ENCODE measurements at places on chromosomes 7 and 10. TPM values are rescaled to one million over a fixed set of nuclear protein-coding genes. Genes with fewer than 3 reads are reported as not detected.

DNA sequence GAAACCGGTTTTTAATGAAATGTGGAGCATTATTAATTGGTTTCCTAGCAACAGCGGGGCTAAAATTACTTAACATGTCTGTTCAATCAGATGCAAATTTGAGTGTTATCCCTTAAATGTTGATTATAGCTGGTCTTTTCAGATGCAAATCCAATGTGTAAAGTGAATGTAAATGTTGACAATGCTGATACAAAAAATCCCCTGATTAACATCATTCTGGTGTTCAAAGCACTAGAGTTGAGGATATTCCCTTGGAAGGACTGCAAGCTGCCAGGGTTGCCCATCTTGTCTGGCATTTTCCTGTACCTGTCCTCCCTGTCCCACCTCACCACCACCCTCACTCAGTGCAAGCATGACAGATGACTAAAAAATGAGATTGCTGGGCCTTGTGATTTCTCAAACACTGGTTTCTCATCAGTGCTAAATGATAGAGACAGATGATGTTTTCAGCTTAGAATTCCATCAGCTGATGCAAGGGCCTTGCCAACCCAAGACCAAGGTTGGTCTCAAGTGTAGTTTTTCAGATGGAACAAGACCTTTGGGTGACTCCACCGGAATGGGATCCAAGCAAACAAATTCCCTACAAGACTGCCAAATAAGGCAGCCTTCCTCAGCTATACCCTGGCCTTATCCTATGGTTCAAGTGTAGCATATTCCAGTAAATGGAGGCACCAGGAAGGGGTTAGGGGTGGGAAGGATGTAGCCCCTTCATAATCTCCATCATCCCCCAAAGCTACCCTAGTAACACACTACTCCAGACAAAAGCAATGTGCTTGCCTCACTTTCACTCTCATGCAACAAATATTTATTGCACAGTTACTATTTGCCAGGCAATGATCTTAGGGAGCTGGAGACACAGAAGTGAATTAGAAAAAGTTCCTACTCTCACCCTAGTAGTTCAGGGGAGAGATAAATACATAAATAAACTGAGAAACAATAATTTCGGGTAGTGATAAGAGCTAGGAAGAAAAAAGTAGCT is 54.9 kb downstream of the JAZF1 start:
- no peaks in the 10 kb centered on the region for H3K27me3 ChIP-seq
- H3K4me1 ChIP-seq: peaks cover 27% of the 10 kb centered on the region
- no peak overlapping the region for H3K4me3 ChIP-seq
- H3K36me3 ChIP-seq: peaks cover 6% of the 10 kb centered on the region
- H3K27ac ChIP-seq: no peak overlapping the region

DNA sequence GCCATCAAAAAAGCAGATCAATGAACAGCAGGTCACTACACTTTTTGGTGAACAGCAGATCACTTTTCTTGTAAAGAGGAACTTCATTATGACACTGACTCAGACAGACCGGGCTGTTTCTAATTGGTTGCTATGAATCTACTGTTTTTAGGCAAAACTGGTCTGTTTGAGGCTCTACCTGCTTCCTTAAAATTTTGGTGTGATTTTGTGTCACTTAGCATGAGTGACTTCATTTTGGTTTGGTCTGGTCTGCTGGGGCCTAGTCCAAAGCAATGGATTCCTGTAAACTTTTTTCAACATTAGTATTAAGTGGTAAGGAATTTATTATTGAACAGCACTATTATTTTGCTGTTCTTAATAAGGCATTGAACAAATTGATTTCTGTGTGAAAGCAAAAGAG is 41.8 kb upstream of the C10orf71 start:
- H3K27me3 ChIP-seq: peaks cover 2% of the 10 kb centered on the region
- H3K27ac ChIP-seq: no peak overlapping the region
- peaks cover 5% of the 10 kb centered on the region for H3K4me1 ChIP-seq
- DNase-seq: no peak

GRCh38 chr10:58070956-58071355 is 196.7 kb downstream of the IPMK start:
- no peaks in the 10 kb centered on the region for H3K36me3 ChIP-seq
- H3K4me3 ChIP-seq: no peak overlapping the region
- DNase-seq: no peak
- H3K27me3 ChIP-seq: peaks cover 6% of the 10 kb centered on the region
- H3K4me1 ChIP-seq: no peaks in the 10 kb centered on the region

DNA sequence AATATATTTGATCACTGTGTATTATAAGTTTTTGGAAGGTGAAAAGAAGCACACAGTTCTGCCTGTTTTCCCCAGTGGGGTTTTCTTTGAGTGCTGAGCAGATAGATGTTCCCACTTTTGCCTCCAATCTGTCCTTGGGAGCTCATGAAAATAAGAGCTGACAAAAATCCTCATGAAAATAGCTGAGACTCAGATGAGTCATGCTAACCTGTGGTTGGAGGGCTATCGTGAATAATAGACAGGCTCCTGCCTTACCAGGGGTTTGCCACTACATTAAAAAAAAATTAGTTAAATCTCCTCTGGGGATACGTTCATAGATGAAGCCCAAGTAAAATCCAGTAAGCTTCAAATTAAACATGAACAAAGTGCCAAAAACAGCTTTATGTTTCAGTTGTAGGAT is 10.9 kb upstream of the AOAH start:
- DNase-seq: no peak
- peaks cover 23% of the 10 kb centered on the region for H3K36me3 ChIP-seq
- peaks cover 31% of the 10 kb centered on the region for H3K4me1 ChIP-seq
- no peak overlapping the region for H3K27ac ChIP-seq
- no peak overlapping the region for H3K4me3 ChIP-seq

- H3K27ac ChIP-seq: peak overlapping the region; percentile 78
- peak overlapping the region; percentile 75 for H3K4me3 ChIP-seq
Observed at GRCh38 chr7:30285067-30285535, 704 bp downstream of the ZNRF2 start.

DNA sequence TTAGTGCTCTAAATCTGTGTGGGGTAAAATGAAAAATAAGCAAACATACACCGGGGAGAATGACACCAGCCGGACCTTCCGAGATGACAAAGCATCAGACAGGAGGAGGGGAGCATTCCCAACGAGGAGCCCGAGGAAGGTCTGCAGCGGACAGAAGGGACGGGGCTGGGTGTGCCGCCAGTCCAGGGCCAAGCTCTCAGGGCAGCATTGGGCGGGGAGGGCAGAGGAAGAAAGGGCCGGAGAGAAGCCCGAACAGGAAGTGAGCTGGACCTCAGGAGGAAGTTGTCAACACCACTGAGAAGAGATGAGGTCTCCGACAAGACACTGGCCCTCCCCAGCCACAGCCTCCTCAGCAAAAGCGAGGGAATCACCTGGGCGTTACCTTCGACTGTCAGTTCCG is 182.6 kb upstream of the RNF32 start:
- H3K4me3 ChIP-seq: no peak overlapping the region
- DNase-seq: no peak
- no peaks in the 10 kb centered on the region for H3K36me3 ChIP-seq

GRCh38 chr10:66767707-66768106 is 158.1 kb upstream of the LRRTM3 start:
- no peak for DNase-seq
- H3K36me3 ChIP-seq: no peaks in the 10 kb centered on the region
- no peaks in the 10 kb centered on the region for H3K27me3 ChIP-seq
- H3K4me1 ChIP-seq: no peaks in the 10 kb centered on the region

DNA sequence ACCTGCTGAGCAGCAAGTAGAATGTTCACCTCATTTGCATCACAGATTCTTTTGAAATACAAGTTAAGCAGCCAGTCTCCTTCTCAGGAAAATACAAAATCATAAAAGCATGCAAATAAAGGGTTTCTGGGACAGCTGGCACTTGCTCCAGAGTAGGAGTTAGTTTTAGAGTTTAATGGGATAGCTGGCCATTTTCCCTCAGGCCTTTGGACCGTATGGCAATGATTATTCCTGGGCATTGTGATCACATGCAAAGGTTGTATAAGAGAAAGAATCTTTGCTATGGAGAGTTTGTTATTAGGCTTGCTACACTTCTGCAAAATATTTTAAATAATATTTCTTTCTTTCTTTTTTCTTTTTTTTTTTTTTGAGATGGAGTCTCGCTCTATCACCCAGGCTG is 240.8 kb downstream of the CDK14 start:
- no peaks in the 10 kb centered on the region for H3K36me3 ChIP-seq
- H3K27me3 ChIP-seq: no peaks in the 10 kb centered on the region
- DNase-seq: no peak
- H3K4me1 ChIP-seq: no peaks in the 10 kb centered on the region
- no peak overlapping the region for H3K27ac ChIP-seq

GRCh38 chr10:49739426-49739825 is 22.7 kb downstream of the OGDHL start:
- H3K36me3 ChIP-seq: no peaks in the 10 kb centered on the region
- H3K27ac ChIP-seq: no peak overlapping the region
- H3K4me3 ChIP-seq: no peak overlapping the region
- no peak for DNase-seq
- H3K4me1 ChIP-seq: no peaks in the 10 kb centered on the region

DNA sequence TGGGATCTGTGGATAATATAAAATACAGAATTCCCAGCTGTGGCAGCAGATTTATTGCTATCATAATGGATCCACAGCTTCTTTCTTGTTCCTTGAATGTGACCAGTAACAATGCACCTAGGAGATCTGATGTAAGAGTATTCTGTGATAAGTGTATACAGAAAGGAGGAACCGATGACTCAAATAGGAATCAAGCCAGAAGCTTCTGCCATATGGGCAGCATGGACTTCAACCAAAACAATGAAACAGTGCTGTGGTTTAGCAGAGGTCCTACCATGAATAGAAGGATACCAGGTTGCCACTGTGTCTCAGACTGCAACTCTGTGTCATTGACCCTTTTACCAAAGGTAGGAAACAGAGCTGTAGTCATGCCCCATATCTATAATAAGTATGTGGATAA is 81.8 kb downstream of the PTPRZ1 start:
- DNase-seq: no peak
- no peaks in the 10 kb centered on the region for H3K27me3 ChIP-seq

GRCh38 chr10:96700374-96701099 is 19.8 kb downstream of the PIK3AP1 start:
- H3K4me1 ChIP-seq: peaks cover 11% of the 10 kb centered on the region
- no peak for DNase-seq
- H3K27ac ChIP-seq: no peak overlapping the region
- H3K27me3 ChIP-seq: no peaks in the 10 kb centered on the region
- H3K36me3 ChIP-seq: no peaks in the 10 kb centered on the region

GRCh38 chr7:74312418-74313028 is 23.3 kb downstream of the CLIP2 start:
- no peak overlapping the region for H3K27ac ChIP-seq
- peaks cover 14% of the 10 kb centered on the region for H3K4me1 ChIP-seq
- H3K27me3 ChIP-seq: peaks cover 6% of the 10 kb centered on the region
- peak; percentile 27 for DNase-seq

GRCh38 chr10:89518876-89519842 is 16.2 kb downstream of the SLC16A12 start:
- H3K4me1 ChIP-seq: no peaks in the 10 kb centered on the region
- H3K4me3 ChIP-seq: no peak overlapping the region
- peaks cover 3% of the 10 kb centered on the region for H3K27me3 ChIP-seq
- H3K27ac ChIP-seq: no peak overlapping the region
- DNase-seq: no peak

GRCh38 chr7:83514977-83515376 is 134.0 kb downstream of the SEMA3E start:
- H3K27ac ChIP-seq: no peak overlapping the region
- H3K4me1 ChIP-seq: no peaks in the 10 kb centered on the region
- no peak overlapping the region for H3K4me3 ChIP-seq

DNA sequence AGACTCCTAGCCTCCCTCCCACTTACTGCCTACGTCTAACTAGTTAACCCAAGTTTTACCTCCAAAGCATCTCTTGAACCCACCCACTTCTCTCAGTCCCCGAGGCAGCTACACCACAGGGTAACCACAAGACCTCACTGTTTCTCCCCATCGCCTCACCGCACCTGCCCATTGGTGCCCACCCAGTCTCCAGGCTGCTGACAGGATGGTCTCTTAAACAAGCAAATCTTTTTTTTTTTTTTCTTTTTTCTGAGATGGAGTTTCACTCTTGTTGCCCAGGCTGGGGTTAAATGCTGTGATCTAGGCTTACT is 47.0 kb downstream of the DENND2A start:
- H3K27me3 ChIP-seq: peaks cover 24% of the 10 kb centered on the region
- no peak for DNase-seq
- H3K36me3 ChIP-seq: no peaks in the 10 kb centered on the region
- no peak overlapping the region for H3K4me3 ChIP-seq
- no peak overlapping the region for H3K27ac ChIP-seq

GRCh38 chr10:26627324-26627723 is 70.2 kb upstream of the PDSS1 start:
- no peak for DNase-seq
- H3K27ac ChIP-seq: no peak overlapping the region
- no peaks in the 10 kb centered on the region for H3K36me3 ChIP-seq
- H3K27me3 ChIP-seq: peaks cover 44% of the 10 kb centered on the region
- H3K4me3 ChIP-seq: no peak overlapping the region

DNA sequence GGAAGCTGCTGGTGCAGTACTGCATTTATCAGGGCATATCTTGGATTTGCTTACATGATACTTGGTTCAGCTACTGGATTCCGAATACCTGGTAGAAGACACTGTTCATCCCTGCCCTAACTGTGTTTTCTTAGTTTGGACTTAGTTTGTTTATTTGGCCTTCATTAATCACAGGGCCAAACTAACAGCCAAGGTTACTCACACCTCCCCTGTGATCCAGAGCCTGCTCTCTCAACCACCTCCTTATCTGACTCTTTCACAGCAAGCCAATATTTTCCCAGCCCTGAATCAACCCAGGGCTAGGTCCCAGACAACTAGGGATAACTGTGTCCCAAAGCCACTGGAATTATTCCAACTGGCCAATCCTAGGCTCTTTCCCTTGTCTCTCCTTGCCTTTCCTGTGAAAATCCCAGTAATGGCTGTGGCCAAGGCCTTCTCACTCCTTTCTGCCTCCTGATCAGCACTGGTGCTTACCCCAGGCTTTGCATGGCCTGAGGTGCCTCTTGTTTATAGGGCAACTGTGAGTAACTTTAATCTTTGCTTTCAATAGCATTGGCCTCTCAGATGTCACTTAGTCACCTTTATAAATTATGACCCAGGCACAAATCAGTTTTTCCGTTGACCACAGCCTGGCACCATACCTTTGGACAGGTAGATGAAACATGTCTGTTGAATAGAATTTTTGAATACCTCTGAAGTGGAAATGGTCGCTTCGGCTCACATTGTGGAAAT is 9.3 kb upstream of the JCAD start:
- no peak overlapping the region for H3K4me3 ChIP-seq
- no peak for DNase-seq
- H3K4me1 ChIP-seq: no peaks in the 10 kb centered on the region
- peaks cover 21% of the 10 kb centered on the region for H3K27me3 ChIP-seq

- no peak for DNase-seq
- H3K36me3 ChIP-seq: no peaks in the 10 kb centered on the region
- H3K4me3 ChIP-seq: no peak overlapping the region
Observed at GRCh38 chr7:111760043-111760442, 197.8 kb upstream of the IMMP2L start.

- H3K36me3 ChIP-seq: no peaks in the 10 kb centered on the region
- no peaks in the 10 kb centered on the region for H3K4me1 ChIP-seq
- no peak overlapping the region for H3K4me3 ChIP-seq
Observed at GRCh38 chr7:11182736-11183135, 209.1 kb downstream of the PHF14 start.

ADCYAP1R1 gene
- not detected for total RNA-seq

Data from activated CD4-positive, alpha-beta memory T cell treated with anti-CD3 and anti-CD28 coated beads, Interleukin-2, amount 10 ng/mL, durations not matched to agents 7 days and 5 days (primary cell).